ENCODE measurements at places on chromosomes 1 and 21. TPM values are rescaled to one million over a fixed set of nuclear protein-coding genes. Genes with fewer than 3 reads are reported as not detected.

The HFM1 gene
- total RNA-seq: 0.29 TPM

DNA sequence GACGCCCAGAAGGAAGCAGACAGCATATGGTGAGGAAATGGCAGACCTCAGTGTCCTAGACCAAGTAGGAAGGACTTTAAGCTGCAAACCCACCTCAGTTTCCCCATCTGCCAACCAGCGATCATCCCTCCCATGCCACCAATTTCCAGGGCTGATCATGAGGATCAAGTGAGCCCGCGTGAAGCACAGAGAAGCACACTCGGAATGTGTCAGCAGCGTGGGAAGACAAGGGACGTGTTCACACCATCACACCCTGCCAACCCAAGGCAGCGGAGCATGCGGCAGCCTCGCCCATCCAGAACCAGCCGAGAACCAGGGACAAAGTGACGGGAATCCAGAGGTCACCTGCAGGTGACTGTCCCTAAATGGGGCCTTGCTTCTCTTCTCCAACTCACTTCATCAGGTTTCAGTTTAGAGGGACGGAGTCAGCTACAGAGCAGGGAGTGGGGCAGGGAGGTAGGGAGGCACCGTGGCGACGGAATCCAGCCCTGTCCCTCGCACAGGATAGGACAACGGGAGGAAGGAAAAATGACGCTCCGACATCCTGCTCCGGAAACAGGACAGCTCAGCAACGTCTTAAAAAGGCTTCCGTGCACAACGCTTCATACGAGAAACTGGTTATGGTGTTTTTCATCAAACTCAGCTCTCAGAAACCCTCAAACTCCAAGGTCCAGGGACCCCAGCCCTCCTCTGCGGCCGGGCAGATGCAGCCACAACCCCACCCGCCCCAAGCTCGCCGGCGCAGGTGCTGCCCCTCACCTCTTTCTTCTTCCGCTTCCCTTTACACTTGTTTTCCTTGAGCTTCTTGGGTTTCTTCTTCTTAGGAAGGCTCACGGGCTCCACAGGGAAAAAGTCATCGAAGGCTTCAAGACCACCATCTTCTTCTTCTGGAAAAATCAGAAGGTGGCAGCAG lies 12.5 kb downstream of the CHD5 start:
- no peak for DNase-seq

DNA sequence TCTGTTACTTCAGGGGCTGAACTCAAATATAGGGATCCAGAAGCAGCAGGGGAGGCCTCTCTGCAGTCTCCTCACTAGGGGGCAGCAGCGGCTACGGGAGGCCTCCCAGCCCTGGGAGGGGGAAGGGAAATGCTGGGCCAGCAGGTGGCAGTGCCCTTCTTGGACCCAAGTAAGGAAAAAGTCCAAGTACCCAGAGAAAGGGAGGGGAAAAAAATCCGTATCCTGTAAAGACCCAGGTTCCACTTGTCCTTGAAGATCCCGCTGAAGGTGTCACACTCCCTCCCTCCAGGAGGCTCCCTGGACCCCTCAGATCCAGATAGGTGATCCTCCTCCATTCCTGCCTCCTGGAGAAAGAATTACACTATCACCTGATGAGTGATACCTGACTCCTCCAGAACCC lies 14.1 kb upstream of the NUAK2 start:
- DNase-seq: peak; percentile 81

- no peak for DNase-seq
Observed at GRCh38 chr1:99786751-99787501, 20.5 kb upstream of the FRRS1 start.

GRCh38 chr1:222416001-222416791 lies 131.7 kb downstream of the HHIPL2 start:
- no peak for DNase-seq

DNA sequence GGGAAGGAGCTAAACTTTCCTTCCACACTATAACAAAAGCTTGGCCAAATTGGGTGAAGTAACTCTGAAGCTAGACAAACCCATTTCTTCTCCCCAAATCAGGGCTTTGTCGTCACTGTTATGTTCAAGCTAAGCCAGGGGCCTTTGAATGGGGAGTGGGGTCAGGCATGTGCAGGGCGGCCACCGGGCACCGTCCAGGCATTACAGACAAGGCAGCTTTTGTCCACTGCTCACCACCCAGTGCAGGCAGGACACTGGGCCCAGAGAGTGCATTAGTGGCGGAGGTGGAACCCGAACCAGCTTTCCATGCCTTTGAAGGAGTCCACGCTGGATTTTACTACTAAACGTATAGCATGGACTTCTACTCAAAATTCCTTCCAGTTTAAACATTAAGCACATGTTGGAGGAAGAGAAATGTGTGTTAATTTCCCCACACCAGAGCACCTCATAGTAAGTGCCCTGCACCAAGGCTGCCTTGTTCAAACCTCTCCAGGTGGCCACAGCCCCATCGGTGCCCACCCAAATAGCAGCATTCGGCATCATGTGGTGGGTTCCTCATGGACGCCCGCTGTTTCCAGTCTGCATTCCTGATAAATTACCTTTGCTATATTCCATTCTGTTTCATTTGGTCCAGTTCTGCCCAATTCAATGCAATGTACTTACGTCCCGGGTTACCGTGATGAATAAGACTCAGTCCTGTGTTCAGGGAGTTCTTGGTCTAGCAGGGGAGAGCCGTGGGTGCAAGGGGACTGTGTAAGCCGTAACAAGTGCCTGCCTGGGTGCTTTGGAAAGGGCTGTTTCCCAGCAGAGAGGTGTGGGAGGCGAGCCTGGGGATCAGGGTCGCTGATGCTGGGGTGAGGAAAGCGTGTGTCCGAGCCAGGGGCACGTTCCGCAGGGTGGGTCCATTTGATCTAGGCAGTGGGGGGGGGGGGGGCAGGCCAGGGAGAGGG lies 1.6 kb downstream of the UBASH3A start:
- DNase-seq: no peak

Data from natural killer cell treated with Interleukin-12 subunit alpha and Interleukin-12 subunit beta and Interleukin-15 and Interleukin-18, amount 100 ng/mL, for 72 hours (primary cell).